ENCODE measurements at places on chromosomes 16 and 17.

DNA sequence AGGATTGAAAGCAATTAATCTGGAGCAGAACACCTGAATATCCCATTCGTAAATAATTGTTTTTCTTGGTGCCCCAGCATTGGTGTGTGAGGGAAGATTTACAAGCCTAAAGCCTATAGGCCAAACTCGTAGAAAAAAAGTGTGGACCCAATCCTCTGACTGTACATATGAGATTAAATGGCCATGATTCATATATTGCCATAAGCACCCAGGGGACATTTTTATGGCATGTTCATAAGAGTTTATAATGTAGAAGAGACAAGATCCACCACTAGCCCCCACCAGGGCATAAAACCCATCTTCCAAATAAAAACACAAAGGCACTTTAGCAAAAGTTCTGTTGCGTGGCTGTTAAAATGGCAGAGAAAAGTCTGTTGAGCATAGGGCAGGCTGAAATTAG is 15.5 kb upstream of the SALL1 start:
- DNase-seq, result no peak

- no peak for DNase-seq
These were observed 49.4 kb downstream of the WSB1 start for GRCh38 chr17:27343294-27343693.

- no peak for DNase-seq
These were observed 186.6 kb downstream of the C16orf78 start for GRCh38 chr16:49560004-49560830.

DNA sequence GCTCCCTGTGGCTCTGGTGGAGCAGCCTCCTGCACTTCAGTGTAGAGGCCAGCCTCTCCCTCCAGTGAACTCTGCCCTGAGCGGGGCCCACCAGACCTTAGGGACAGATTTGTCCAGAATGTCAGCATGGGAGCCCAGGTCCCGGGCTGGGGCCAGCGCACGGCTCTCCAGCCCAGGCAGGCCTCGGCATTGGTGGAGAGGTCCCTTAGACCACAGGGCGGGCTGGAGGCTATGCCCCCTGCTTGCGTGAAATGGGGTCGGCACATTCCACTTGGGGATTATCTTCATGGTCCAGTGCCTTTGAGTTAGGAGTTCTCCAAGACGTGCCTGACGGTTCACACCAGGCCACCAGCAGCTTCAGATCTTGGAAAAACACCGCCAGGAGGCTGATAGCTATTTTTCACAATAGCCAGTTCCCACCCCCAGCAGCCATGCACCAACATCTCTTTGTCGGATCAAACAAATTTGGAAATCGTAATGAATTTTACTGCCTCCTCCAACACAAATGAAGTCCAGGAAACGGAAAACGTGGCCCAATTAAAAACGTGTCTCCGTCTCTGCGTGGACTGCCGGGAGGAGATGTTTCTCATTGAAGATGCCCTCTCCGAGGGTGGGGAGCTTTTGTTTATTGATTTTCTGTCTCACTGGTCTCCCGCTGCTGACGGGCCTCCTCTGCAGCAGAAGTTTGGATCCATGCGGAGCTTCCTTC is 110.0 kb upstream of the CIBAR2 start:
- no peak for DNase-seq

DNA sequence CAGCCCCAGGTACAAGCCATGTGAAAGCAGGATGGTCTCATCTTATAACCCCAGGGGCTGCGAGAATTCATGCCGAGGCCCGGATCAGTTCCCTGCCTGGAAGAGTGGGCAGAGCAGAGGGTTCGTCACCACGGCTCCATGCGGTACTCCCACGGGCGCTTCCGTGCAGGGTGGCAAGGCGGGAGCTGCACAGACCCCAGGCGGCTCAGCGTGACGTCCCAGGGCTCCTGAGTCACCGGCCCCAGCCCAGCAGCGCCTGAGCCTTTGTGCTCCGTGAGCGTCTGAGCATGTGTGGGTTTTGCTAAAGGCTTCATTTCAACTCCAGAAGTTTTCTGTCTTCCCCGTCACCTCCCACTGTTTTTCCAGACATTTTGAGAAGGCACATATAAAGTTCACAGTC is 71.2 kb upstream of the CHMP6 start:
- DNase-seq, result no peak

- DNase-seq, result no peak
These were observed 11.9 kb upstream of the GSE1 start for GRCh38 chr16:85601272-85601639.

DNA sequence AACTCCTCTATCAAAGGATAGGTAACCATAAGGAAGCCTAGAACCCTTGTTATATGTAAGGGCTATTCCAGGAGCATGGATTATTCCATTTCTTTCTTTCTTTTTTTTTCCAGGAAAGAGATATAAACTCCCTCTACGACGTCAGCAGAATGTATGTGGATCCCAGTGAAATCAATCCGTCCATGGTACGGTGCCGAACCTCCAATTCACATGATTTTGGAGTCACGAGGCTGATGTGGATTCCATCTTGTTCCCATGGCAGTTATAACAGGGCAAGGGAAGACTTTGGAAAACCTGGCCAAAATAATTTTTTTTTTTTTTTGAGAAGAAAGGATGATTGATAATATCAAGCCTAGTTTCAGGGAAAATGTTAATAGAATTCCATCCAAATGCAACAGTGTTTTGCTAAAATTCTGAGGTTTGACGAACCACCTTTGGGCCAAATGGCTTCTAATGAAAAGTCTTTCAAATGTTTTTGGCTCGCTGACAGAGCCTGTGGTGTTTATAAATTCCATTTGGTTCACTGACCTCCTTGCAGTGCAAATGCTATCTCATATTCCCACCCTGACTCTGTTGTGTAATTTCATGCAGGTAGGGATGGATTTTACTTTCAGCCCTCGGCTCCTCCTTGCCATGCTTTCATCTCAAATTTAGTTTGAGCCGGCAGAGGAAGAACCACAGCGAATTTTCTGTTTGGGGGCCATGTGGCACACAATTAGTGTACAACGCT is 90.0 kb downstream of the SDR42E1 start:
- DNase-seq, result no peak

DNA sequence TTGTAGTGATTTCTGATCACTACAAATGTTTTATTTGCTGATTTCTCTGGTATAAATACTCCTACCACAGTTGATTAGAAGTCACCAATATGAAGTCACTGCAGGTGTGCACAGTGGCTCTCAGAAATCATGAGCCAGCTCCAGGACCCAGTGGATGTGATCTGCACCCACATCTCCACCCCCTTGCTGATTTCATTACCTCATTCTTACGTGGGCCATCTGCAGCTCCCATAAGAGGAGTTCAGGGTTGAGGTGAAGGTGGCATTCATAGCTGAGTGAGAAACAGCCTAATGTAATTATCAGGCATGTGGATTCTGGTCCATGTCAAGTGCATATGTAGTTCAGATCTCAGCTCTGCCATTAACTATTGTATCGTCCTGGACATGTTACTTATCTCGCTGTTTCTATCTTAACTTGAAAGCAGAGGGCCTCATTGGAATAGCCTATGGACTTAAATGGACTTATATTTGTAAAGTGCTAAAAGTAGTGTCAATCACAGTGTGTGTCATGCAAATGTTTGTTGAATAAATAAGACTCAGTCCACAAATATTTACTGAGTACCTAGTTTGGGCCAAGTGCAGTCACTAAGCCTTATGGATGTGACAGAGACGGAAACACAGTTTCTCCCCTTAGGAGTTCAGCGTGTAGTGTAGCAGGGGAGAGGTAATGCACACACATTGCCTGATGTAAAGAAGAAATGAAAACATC is 40.7 kb upstream of the ZKSCAN2 start:
- no peak for DNase-seq

Measured in CD4-positive, alpha-beta memory T cell (primary cell).